T-cell (primary cell): ENCODE measurements at places on chromosomes 4 and X.

GRCh38 chr4:126344472-126344871, 1029.7 kb downstream of the FAT4 start:
- no peak for DNase-seq

- DNase-seq, result no peak
These were observed 323.1 kb upstream of the POU3F4 start for GRCh38 chrX:83185010-83185409.

DNA sequence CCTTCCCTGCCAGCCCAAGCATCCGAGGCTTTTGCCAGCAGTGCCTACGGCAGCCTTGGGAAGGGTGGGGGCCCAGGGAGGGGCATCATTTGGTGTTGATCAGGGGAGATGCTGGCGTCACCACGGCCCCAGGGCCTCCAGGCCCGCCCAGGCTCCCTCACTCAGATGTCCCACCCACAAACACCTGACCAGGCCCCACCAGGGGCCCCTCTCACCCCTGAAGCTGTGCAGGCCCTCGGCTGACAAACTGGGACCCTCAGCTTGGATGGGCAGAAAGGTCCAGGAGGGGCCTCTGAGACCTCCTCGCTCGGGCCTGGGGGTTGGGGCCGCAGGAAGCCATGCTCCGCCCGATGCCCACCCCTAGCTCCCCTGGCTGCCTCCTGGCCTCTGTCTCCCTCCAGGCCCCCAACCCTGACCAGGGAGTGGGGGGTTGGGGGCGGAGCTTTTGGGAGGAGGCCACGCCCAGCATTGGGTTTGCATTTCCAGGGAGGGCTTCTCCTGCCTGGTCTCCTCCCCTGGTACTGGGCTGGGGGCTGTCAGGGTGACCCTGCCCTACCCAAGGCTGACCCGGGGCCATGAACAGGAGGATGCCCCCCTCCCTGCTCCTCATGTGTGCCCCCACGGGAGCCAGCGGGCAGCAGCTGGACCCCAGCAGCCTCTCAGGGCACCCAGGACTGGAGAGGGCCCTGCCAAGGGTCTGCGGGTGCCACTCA, 33.4 kb upstream of the SPON2 start:
- DNase-seq, result no peak

GRCh38 chr4:22174640-22175039, 226.1 kb upstream of the KCNIP4 start:
- no peak for DNase-seq

- DNase-seq, result no peak
These were observed 4.3 kb downstream of the FAM3A start for GRCh38 chrX:154511761-154512160.

GRCh38 chr4:101102114-101102742, 245.1 kb downstream of the PPP3CA start:
- no peak for DNase-seq

- DNase-seq, result no peak
These were observed 664 bp downstream of the PIR start for GRCh38 chrX:15492469-15492868.

DNA sequence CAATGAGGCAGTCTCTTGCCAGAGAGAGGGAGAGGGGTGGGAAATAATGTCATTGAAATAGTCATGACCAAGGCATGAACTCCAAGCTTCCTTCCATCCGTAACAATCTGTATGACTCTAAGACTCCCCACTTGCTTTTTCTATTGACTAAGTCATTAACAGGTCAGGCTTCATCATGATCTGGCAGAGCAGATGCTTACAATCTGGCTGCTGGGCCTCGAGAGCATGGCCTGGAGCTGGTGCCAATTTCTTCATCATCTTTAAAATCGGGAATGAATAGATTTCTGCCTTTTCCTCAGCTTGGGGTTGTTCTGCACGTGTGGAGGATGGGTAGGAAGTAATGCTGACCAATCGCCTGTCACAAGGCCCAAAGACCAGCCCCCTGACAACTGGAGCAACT, 280.6 kb upstream of the CLNK start:
- no peak for DNase-seq

DNA sequence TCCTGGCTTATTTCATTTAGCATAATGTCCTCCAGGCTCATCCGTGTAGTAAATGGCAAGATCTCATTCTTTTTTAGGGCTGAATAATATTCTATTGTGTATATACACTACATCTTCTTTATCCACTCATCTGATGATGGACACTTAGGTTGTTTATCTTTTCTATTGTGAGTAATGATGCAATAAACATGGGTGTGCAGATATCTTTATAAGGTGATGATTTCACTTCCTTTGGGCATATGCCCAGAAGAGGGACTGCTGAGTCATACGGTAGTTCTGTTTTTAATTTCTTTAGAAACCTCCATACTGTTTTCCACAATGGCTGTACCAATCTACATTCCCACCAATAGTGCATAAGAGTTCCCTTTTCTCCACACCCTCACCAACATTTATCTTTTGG, 317.6 kb upstream of the CNKSR2 start:
- no peak for DNase-seq

GRCh38 chrX:13658602-13659001, 5.7 kb downstream of the TCEANC start:
- no peak for DNase-seq

DNA sequence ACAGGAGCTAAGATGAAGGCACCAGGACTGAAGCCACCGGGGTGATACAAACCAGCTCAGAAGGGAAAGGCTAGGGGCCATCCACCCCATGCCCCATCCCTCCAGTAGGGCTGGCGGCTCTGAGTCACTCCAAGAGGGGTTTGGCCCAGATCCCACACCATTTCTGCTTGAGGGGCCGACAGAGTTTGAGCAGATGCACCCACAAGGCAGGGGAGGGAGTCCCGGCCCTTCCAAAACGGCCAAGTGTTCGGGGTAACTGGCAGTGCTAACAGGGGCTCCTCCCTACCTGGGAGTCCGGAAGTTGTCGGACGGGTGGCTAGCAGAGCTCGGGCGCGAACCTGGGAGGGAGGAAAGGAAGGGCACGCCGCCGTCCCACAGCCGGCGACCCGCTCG, 412 bp downstream of the SLC10A3 start:
- DNase-seq, result no peak

DNA sequence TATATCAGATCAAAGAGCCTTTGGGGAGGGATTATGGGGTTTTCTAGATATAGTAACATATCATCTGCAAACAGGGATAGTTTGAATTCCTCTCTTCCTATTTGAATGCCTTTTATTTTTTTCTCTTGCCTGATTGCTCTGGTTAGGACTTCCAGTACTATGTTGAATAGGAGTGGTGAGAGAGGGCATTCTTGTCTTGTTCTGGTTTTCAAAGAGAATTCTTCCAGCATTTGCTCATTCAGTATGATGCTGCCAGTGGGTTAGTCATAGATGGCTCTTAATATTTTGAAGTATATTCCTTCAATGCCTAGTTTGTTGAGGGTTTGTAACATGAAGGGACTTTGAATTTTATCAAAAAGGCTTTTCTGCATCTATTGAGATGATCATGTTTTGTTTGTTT, 25.6 kb upstream of the ABCB7 start:
- DNase-seq, result no peak

- no peak for DNase-seq
These were observed 899.5 kb upstream of the INTU start for GRCh38 chr4:126733301-126733700.

- DNase-seq, result no peak
These were observed 235.3 kb downstream of the GPAT3 start for GRCh38 chr4:83771113-83771705.

- DNase-seq, result no peak
These were observed 129.1 kb upstream of the LDB2 start for GRCh38 chr4:17027495-17027894.
